ENCODE measurements at places on chromosomes 7 and 10.

- DNase-seq: no peak
These were observed at the start of gene GIMAP4 for GRCh38 chr7:150567169-150567568. Gene GIMAP4 (plus strand): TSS chr7:150567390. CDS start chr7:150569902, 2,512 bp downstream.

DNA sequence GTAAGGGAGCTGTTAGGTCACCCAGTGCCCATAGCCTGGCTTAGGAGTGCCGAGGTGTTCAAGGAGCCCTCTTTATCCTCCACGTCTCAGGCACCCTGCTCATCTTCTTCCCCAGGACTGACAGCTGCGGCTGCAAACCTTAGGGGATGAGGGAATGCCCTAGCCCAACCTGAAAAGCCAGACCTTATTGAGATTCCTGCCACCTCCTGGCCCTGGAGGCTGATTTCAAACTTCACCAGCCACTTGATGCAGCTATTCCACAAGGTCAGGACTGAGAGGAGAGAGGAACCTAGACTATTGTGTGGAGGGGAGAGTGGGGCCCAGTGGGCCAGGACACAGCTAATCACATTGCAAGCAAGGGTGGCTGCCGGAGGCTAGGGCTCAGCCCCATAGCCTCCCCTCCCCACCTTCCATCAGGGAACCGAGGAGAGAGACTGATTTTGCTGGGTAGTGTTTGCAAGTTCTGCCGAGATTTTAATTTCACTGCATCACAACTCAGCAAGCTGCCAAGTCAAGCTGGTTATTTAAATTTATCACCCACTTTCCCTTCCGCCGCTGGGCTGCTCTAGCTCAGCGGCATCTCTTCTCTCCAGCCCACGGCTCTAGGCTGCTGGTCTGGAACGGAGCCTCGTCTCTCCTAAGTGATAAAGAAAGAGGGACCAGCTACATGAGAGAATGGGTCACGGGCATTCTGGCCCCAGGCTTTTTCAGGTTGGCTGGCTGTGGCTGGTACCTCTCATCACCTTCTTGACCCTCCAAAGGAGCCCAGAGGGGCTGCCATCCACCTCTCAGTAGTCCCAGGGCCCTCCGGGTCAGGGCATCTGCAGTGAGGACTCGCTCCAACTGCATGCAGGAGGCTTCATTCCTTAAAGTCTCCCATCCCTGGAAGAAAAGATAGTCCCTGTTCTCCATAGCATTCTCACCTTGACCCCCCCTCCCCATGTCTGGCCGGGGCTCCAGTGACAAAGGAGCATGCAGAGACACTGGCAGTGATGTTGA lies 66.7 kb downstream of the PAX2 start:
- no peak for DNase-seq

DNA sequence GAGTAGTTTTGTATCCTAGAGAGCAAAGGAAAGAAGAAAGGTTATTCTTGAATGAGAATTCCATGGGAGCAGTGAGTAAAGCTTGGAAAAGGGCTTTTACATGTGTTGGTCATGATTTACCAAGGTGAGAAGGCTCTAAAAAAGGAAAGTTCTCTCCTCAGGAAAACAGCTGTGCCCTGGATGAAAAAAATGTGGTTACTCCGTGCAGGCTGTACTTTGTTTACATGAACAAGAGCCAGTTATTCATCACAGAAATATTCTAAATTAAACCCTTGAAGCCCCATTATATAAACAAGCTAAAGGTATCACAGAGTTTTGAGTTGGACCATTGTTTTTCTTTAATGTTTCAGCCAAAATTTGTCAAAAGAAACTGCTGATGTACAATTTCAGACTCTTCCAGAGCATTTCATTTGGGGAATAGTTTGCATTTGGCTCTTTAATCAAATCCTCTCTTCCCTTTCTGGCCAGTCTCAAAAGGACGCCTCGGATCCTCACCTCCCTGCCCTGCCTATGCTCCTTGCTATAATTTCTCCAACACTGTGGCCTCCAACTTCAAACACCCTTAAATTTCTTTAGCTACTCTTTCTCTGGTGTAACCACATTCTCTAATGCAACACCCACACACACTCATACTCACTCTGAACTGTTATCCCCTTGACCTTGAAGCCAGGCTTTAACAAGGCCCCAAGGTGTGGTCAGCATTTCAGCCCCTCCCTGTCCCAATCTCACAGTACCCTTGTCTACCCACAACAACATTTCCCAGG lies 47.4 kb downstream of the AFAP1L2 start:
- peak; percentile 72 for DNase-seq

GRCh38 chr7:130369110-130369711 lies 11.1 kb upstream of the CPA1 start:
- no peak for DNase-seq

GRCh38 chr7:78153285-78153684 lies 354.7 kb downstream of the PHTF2 start:
- no peak for DNase-seq

GRCh38 chr10:100007231-100008141 lies 2.3 kb downstream of the DNMBP start:
- no peak for DNase-seq

DNA sequence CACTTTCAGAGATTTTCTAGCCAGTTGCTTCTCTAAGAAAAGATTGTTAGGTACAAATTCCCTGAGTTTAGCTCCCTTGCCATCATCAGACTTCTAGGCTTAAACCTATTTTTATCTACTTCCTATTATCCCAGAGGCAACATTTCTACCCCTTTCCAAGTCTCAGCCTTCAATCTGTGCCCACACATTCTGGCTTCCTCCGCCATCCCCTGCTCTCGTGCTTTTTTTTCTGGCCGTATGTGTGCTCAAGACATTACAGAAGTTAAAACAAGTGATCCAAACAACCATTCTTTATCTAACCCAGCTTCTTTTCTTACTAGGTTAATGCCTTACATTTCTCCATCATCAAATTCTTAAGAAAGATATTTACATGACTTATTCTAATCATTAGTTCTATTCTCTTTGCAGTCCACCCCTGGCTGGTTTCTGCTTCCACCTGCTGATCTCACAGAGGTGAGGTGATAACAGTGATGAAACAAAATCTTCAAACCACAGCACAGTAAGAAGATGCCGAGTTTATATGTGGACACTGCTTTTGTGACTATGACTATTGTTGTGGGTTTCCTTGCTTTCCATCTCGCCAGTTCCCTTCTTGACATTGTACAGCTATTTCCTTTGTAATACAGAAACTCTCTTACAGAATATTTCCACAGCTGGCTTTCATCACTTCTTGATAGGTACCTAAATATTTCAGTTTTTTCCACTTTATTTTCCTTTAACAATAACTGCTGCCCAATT lies 18.3 kb upstream of the CDK6 start:
- DNase-seq: no peak

- no peak for DNase-seq
These were observed 876 bp downstream of the DNAH11 start for GRCh38 chr7:21543528-21544302.

GRCh38 chr7:84529480-84530205 lies 335.1 kb upstream of the SEMA3A start:
- peak; percentile 75 for DNase-seq

DNA sequence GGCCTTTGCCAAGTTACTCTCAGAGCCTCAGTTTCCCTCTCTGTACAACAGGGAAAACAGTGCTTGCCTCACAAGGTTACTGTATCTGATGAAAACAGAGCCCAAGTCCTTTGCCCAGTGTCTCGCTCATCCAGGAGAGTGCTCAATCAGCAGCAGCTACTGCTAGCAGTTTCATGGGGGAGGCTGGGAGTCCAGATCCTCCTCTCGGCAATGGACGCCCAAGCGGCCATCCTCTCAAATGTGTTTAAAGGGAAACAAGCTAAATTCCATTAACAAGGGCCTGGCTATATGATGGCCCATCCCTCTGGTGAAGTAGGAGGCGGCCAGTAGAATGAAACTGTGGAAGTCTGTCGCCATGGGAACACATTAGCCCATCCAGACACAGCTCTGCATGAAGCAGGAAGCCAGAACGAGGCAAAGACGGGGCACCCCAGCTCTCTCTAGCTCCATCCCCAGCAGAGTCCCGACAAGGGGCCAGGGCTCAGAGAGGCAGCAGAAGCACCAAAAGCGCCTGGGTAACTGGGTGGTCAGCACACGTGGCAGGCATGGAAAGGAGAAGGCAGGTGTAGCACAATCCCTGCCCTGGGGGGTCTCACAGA lies 35.2 kb downstream of the FAM53B start:
- no peak for DNase-seq

- DNase-seq: no peak
These were observed 3.1 kb upstream of the ANTXRL start for GRCh38 chr10:46283580-46284285.

GRCh38 chr7:45914911-45915310 lies 6.2 kb downstream of the IGFBP3 start:
- DNase-seq: no peak

DNA sequence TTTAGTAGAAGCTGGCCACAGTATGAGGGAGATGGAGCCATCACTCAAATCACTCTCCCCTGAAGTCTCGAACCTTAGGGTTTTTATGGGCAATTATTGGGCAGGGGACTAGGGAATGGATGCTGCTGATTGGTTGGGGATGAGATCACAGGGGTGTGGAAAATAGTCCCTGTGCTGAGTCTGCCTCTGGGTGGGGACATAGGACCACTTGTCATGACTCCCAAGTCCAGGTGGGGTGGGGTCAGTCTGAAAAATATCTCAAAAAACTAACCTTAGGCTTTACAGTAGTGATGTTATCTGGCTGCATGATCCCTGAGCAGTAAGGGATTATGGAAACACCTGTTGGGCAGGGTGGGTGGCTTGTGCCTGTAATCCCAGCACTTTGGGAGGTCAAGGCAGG lies 98.6 kb downstream of the XRCC2 start:
- no peak for DNase-seq

GRCh38 chr7:15719311-15719710 lies 32.8 kb upstream of the MEOX2 start:
- no peak for DNase-seq

GRCh38 chr10:69287181-69287580 lies 8.9 kb downstream of the HK1 start:
- DNase-seq: no peak

DNA sequence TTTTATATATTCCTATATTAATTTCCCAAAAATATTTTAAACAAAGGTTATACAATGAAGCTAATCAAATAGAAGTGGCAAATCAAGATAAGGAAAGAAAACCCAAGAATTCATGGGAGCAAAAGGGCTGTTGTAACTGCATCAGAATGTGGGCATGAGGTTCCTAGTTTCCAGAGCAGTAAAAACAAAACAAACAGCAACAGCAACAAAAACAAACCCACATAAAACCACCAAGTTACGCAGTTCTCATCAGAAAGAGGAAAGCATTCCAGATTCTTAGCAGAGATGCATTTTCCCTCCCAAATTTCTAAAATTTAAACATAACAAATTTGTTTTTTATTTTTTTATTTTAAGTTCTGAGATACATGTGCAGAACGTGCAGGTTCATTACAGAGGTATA lies 34.8 kb upstream of the MSMB start:
- no peak for DNase-seq

DNA sequence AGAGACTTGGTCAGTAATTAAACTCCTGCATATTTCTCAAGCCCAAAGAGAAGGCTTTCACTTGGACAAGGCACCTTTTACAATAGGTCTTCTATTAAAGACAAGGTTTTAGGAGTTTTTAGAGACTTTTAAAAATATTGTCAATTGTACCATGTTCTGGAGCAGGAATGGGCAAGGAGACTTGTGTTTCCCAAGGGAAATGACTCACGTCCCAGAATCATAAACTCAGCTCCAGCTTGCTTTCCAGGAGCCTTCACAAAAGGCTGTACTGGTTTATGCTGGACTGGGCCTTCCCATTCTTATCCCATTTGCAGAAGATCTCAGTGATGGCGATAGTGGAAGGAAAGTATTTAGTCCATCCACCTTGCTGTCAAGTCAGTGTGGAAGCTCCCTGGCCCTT lies 7.8 kb upstream of the GLI3 start:
- peak; percentile 66 for DNase-seq

DNA sequence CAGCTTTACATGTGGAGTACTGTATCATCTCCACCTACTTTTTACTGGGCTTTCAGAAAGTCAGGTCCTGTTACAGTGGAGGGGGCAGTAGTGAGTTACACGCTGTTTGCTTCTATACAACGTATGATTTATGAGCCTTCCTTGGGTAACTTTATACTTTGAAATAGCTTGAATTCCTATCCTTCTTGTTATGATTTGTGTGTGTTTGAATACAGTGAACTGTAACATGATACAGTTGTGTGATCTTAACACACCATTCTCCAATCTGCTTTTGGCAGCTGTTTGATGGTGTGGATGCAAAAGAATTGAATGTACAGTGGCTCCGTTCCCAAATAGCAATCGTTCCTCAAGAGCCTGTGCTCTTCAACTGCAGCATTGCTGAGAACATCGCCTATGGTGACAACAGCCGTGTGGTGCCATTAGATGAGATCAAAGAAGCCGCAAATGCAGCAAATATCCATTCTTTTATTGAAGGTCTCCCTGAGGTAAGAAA lies 41.7 kb downstream of the SP8 start:
- DNase-seq: no peak

DNA sequence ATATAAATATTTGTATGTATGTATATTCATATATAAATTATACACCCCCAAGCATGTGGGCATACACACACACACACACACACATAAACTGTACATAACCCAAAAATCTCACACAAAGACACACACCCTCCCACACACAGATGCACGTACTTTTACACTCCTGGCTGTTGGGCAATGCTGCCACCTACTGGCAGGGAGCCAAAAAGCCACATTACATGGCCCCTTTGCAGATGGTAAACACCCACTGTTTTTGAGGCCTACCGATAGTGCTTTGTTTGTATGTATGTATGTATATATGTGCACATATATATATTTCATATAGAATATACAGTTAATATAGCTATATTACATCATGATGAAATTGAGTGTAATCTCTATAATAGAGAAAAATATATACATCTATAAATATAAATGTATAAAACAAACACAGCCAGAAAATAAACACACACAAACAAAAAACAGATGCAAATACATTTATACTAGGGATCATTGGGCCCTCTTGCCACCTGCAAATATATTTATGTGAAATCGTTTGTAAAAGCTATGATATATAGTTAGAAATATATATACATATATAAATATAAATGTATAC lies 120.1 kb upstream of the ACBD5 start:
- DNase-seq: peak; percentile 54

- no peak for DNase-seq
These were observed 1127.7 kb downstream of the REEP3 start for GRCh38 chr10:64648915-64649314.

DNA sequence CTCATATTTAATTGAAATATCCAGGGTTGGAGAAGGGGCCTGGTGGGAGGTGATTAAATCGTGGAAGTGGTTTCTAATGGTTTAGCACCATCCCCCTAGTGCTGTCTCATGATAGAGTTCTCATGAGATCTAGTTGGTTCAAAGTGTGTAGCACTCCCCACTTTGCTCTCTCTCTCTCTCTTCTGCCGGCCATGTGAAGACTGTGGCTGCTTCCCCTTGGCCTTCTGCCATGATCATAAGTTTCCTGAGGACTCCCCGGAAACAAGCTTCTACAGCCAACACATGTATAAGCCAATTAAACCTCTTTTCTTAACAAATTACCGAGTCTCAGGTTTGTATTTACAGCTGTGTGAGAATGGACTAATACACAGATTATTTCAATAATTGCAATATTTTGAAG lies 305.8 kb upstream of the KCND2 start:
- DNase-seq: no peak

- peak; percentile 94 for DNase-seq
These were observed 2.1 kb downstream of the ENTPD7 start for GRCh38 chr10:99661377-99661763.

All from mammary epithelial cell (primary cell).